ENCODE measurements at places on chromosomes 11 and 22.
A peak's percentile ranks its signal among the peaks of the same experiment; 100 is the strongest.

- DNase-seq: no peak
These were observed 8.5 kb upstream of the CREBZF start for GRCh38 chr11:85673393-85673792.

DNA sequence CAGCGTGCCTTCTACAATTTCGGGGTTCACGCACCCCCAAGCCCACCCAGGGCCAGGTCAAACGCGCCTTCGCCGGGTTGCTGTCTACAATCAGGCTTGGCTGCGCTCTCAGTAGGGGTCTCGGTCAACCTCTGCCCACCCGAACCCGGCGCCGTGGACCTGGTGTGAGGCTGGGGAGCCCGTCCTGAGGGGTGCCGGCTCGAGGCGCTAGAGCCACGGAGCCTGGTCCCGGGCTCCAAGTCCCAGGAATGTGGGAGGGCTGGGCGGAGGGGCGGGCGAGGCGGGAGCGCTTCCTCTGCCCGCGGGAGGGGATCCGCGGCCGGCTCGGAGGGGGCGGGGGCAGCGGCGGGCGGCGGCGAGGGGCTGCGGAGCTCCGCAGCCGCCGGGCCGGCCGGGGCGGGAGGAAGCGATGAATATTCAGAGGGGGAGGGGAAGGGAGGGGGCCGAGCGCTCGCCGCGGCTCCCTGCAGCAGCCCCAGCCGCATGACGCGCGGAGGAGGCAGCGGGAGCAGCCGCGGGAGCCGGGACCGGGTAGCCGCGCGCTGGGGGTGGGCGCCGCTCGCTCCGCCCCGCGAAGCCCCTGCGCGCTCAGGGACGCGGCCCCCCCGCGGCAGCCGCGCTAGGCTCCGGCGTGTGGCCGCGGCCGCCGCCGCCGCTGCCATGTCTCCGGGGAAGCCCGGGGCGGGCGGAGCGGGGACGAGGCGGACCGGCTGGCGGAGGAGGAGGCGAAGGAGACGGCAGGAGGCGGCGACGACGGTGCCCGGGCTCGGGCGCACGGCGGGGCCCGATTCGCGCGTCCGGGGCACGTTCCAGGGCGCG is at the start of gene PTPRJ:
Gene PTPRJ, plus strand, starts transcription at position 472 of the 819 bp plus-strand sequence. CDS start 354 bp downstream, outside the sequence.
- peak; percentile 53 for DNase-seq

DNA sequence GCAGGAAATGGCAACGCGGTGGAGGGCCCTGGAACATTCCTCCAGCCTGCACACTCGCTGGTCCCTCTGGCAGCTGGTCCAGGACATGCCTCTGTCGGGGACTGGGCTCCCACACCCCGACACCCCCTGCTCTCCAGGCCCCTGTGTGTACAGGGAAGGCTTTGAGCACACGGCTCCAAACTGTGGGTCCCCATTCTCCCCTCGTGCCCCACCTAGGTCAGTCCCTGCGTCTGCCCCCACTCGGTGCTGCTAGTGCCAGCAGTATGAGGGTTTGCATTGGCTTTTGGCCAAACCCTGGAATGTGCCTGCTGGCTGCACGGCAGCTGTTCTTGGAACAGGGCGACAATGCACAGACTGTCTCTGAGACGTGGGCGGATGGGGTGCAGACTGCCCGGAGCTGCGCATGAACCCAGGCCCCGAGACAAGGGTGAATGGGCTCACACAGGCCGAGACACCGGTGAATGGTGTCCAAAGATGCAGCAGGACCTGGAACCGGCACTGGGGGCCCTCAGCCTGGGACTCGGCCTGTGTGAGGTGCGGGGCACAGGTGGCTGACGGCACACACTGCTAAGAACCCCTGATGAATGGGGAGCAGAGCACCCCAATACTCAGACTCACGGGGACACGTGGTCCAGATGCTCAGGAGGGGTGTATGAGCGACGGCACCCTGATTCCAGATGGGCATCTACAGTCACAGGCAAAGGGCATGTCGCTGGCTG is 7.5 kb upstream of the SYT8 start:
- no peak for DNase-seq

- DNase-seq: no peak
These were observed 33.4 kb downstream of the PGR start for GRCh38 chr11:101096036-101096704.

DNA sequence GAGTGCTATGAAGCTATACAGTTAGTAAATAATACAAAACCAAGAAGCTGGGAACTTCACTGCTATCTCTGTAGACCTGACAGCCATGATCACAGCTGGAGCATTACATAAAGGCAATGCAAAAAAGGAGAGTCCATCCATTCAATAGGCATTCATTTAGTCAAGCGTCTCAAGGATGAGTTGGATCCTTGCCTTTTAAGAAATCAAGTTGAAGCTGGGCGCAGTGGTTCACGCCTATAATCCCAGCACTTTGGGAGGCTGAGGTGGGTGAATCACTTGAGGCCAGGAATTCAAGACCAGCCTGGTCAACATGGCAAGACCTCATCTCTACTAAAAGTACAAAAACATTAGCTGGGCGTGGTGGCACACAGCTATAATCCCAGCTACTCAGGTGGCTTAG is 48.1 kb upstream of the ALKBH3 start:
- no peak for DNase-seq

- peak; percentile 46 for DNase-seq
These were observed 9.9 kb upstream of the MICALL1 start for GRCh38 chr22:37896181-37896592.

- DNase-seq: no peak
These were observed 36.0 kb upstream of the LDLRAD3 start for GRCh38 chr11:35907648-35908431.

GRCh38 chr11:48090174-48090573 is 109.8 kb downstream of the PTPRJ start:
- DNase-seq: no peak

DNA sequence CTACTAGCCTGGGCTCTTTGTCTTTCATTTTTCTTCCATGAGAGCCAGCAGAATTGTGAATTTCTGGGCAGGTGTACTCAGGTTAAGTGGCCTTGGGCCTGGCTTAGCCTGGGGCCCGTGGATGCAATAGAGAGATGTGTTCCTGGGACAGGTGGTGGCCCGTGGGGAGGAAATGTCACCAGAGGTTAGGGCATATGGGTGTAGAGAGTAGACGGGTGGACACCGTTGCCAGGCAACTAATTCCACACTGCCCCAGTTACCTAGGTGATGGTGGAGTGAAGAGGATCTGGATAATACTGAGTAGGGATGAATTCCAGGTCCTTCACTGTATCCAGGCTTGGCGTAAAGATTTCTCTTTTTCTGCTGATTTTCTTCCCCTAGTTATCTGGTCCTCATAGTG is 175.0 kb downstream of the INSC start:
- DNase-seq: no peak

GRCh38 chr11:67262731-67263675 is 3.3 kb upstream of the GRK2 start:
- DNase-seq: peak; percentile 76

DNA sequence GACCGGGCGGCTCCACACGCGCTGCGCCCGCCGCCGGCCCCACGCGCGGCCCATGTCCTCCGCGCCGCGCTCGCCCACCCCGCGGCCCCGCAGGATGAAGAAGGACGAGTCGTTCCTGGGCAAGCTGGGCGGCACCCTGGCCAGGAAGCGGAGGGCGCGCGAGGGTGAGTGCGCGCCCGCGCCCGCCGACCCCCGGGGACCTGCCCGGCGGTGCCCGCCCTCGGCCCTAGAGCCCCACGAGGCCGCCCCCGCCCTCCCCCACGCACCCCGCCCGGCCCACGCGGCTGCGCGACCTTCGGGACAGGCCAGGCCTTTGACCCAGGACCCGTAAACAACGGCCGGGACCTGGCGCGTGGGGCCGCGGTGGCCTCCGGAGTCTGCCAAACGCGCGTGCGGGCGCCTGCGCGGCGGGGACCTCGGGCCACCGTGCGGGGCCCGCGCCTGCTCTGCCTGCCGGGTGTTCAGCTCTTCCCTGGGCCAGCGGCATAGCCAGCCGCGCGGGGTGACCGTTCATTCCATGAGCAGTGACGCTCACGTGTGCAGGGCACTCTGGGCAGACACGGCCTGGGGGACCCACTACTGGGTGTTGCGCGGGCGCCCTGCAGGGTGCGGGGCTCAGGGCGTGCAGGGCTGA is at the start of gene PARVB:
Gene PARVB, plus strand, starts transcription at position 15 of the 634 bp plus-strand sequence. Its CDS starts 38 bp downstream, at position 53.
- DNase-seq: no peak

DNA sequence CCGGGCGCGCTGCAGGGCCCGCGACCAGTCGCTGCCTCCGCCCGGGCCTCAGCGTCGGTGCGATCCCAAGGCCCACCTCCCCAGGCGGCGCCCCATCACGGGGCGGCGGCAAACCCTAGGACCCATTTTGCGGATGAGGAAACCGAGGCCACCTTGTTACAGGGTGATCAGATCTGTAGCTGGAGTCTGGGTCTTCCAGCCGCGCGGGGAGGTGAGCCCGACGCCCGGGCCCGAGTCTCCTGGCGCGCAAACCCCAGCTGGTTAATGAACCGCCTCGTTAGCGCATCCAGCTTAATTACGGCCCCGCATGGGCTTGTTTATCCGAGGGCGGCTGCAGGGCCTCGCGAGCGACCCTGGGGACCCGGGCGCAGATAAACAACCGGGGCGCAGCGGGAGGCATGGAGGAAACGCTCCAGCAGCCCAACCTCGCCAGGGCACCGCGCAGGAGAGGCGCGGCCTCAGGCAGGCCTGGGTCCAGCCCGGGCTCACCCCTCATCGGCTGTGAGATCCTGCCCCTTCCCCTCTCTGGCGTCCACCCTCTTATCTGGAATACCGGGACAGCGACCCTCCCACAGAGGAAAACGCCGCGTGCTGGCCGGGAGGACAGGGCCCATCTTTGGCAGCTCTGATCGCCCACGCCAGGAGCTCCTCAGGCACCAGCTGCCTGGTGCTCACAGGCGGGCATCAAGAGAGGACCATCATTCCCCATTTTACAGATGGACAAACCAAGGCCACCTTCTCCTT is 14.7 kb downstream of the OTUB1 start:
- no peak for DNase-seq

DNA sequence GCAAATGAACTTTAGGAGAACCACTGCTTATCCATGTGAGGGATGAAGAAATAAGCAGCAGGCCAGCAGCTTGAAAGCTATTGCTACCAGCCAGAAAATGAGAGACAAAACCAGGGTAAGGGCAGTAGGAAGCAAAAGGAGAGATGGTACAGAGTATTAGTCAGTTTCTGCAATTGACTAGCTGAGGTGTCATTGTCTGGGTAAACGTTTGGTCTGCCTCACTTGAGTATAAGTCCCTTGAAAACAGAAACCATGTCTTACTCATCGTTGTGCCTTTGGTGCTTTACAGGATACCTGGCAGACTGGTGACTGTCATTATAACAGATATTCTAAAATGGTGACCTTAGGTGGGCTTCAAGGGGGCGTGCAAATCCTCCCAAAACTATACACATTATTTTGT is 63.9 kb upstream of the USP47 start:
- no peak for DNase-seq

GRCh38 chr11:122394313-122394712 is 261.2 kb upstream of the UBASH3B start:
- DNase-seq: no peak

DNA sequence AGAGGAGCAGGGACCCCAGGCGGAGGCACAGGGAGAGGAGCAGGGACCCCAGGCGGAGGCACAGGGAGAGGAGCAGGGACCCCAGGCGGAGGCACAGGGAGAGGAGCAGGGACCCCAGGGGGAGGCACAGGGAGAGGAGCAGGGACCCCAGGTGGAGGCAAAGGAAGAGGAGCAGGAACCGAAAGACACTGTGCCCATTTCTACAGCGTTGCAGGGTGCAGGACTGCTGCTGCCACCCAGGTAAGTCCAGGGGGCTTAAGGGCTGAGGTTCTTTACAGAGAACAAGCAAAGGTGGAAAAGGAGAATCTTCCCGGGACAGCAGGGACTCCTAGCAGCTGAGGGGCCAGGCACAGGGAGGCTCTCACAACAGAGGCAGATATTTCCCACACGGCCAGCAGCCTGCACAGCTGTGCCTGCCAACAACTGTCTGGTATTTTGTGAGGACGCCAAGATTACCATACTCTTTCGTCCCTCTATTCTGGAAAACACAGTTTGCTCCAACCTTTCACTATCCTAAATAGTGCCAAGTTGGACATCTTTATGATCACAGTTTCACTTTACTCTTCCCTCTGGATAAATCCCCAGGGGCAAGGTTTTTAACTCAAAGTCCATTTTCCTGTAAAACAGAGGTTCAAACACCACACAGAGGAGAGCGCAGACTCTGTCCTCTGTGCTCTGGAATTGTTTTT is 39.4 kb downstream of the SHANK2 start:
- DNase-seq: no peak

DNA sequence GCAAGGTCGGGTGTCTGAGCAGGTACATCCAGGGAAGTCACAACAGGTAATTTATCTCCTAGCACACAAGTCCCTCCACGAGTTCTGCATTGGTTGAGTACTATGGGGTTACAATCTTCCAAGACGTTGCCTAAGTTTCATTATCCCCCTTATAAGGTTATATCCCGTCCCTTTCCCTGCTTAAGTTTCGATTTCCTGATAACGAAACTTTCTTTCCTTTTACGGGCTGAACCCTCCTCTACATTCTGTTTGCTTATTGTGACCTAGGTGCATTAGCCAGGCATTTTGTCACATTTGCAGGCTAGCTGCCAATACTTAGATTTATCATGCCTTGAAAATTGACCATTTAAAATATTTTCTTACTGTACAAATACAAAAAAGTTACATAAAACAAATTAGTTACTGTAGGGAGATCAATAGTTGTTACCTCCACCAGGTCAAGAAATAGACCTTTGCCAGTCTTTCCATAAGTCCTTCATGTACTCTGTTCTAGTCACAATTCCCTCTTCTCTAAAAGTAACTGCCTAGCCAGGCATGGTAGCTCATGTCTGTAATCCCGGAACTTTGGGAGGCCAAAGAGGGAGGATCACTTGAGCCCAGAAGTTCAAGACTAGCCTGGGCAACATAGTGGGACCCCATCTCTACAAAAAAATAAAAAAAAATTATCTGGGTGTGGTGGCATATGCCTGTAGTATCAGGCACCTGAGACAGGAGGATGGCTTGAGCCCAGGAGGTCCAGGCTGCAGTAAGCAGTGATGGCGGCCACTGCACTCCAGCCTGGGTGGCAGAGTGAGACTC is 14.3 kb upstream of the PITPNB start:
- no peak for DNase-seq
